ENCODE measurements at places on chromosomes 2 and 18.
A peak's percentile ranks its signal among the peaks of the same experiment; 100 is the strongest.

DNA sequence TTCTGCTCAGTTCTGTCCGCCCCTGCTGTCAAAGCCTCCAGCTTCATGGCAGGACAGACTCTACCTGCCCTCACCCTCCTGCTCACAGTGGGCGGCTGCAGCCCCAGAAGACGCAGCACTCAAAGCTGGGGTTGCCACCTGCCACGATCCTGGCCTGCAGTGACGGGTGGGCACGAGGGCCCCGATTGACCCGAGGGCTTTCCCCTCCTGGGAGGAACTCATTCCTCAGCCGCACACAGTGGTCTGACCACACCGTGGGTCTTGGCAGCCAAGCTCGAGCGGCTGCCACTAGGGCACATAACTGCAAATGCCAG is 47.1 kb downstream of the HS6ST1 start:
- DNase-seq = no peak

DNA sequence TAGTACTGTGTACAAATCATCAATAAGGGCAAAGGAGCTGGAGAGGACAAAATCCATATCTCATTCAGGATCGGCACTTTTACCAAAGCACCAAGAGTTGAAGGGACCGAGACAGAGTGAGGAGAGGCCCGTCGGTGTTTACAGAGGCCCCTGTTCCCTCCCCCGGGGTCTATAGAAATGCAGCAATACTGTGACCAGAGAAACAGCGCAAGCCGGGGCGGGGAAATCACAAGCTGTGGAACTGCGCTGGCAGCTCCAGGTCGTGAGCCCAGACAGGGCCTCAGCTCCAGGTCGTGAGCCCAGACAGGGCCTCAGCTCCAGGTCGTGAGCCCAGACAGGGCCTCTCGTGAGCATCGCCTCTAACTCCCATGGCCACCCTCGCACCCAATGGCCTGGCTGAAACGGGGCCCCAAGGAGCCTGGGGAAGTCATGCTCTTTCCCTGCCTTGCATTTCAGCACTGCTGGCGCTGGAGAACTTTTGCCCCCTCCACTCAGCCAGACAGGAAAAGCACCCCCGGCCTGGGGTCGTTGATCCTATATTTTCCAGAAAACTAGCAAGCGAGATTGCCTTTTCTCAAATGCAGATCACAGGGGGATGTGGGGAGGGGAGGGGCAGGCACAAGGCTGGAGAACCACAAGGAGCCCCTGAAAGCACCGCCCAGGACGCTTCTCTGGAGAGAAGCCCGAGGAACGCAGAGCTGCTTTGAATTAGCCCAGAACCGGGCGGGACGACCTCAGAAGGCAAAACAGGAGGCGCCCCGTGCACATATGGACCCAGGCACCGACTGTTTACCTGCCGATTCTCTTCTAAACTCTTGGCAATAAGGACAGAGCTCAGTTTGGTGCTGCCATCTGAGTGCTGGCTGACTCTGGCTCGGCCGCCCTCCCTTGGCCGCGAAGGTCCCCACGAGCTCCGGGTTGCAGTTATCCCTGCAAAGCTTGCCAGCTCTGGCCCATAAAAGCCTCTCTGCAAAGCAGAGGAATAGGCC is 223.7 kb downstream of the ACKR3 start:
- no peak for DNase-seq

DNA sequence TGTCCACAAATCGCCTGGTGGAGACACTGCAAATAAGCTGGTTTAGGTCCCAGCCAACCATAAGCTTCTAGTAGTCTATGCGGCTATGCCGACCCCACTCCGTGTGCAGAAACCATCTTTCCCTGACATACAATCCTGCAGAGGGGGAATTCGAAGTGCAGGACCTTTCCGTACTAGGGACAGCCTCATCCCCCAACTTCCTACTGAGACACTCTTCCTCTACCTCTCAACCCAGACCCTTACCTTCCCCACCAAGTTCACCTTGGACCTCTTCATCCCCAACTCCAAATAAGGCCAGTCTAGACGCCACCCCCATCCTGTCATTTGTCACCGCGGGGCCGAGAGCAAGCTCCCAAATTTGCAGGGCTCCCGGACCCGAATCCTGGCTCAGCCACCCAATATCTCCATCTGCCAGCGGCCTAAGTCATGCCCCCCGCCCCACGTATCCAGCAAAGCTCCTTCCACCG is 496 bp downstream of the SUCLG1 start:
- no peak for DNase-seq

DNA sequence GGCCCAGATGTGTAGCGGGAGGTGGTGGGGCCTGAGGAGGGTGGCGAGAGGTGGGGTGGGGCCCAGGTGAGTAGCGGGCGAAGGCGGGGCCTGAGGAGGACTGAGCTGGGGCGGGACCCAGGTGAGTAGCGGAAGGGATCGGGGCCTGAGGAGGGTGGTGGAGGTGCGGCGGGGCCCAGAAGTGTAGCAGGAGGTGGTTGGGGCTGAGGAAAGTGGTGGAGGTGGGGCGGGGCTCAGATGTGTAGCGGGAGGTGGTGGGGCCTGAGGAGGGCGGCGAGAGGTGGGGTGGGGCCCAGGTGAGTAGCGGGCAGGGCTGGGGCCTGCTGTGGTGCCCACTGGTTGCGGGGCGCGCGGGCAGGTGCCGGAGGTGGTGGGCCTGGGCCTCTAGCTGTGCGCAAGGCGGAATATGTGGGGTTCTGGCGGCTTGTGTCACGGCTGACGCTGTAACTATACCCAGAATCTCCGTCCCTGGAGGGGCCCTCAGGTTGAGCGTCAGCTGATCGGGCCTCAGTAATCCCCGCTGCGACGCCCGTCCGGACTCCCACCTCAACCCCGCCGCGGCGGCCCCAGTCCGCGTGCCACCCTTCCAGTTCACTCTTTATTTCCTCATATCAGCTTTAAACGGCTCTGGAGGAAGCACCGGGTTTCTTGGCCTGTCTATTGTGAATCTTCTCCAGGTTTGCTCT is 866 bp upstream of the SF3B6 start:
- DNase-seq = no peak

GRCh38 chr2:219477179-219477578 is 21.5 kb upstream of the GMPPA start:
- no peak for DNase-seq

GRCh38 chr18:21361307-21361880 is 119.4 kb downstream of the GREB1L start:
- peak; percentile 43 for DNase-seq

DNA sequence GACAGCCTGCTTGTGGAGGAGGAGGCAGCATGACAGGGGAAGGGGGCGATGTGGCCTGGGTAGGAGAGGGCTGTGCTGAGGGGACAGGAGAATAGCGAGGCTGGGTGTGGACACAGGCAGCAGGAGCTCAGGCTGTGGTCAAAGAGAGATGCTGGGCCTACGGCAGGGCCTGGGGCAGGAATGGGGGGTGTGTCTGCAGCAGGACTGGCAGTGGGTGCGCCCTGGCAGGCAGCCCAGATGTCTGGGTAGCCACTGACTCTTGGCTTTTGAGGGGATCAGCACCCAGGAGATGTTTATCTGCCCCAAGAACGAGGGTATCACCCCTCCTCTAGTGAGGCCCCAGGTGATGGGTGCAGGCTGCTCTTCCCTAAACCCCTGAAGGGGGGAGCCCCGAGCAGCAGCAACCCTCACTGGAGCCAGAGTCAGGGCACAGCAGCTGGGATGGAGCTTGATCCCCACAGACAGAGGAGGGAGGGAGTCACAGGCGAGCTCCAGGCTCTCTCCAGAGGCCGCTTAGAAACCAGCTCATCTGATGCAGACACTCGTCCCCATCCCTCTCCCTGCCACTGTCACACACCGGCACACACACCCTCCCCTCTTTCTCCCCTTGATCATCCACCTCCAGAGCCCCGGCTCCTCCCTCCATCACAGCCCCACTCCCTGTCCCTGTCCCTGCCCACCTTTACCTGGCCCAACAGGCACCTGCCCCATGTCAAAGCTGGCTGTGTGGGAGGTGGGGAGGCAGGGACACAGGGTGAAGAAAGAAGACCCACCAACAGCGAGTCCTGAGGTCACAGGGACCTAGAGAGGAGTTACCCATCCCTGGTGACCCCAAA is 29.8 kb upstream of the TNS1 start:
- DNase-seq = no peak

DNA sequence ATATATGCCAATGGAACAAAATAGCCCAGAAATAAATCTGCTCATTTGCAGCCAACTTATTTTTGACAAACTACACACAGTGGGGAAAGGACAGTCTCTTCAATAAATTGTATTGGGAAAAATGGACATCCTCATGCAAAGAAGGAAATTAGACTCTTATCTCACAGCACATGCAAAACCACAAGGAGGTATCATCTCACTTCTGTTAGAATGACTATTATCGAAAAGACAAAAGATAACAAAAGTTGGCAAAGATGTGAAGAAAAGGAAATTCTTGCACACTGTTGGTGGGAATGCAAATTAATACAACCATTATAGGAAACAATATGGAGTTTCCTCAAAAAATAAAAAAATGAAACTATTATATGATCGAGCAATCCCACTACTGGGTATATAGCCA is 16.3 kb upstream of the WDR75 start:
- DNase-seq = no peak

- no peak for DNase-seq
Measured at GRCh38 chr2:54708584-54709335, 14.7 kb upstream of the EML6 start.

DNA sequence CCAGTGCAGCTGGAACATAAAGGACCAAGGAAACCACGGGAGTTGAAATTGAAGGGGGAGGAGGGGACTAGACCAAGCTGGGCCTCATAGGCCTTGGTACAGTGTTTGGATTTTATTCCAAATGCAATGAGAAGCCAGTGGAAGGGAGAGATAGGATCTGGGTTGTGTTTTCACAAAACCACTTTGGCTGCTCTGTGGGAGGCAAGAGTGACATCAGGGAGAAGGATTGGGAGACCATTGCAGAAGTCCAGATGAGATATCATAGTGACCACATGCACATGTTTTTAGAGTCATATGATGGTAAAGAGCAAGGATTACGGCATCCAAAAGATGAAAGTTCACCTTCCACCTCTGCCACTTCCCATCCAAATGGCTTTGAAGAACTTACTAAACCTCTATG is 210.2 kb downstream of the PAX3 start:
- DNase-seq = no peak

DNA sequence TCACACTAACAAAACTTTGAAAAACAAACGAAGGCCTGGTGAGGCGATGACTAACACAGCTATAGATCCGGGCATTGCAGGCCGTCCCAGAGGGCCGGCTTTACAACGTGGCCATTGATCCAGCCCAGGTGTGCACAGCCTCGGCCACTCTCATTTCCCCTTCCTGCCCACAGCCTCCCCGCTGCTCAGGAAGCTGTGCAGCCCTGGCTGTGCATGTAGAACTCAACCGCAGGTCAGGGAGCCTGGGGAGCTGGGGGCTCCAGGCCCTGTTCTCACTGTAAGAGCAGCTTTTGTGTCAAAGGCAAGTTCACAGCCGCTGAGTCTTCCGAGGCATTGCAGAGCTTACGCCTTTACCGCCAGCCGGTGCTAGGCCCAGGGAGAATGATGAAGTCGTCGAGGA is 87.2 kb downstream of the LONRF2 start:
- DNase-seq = no peak

DNA sequence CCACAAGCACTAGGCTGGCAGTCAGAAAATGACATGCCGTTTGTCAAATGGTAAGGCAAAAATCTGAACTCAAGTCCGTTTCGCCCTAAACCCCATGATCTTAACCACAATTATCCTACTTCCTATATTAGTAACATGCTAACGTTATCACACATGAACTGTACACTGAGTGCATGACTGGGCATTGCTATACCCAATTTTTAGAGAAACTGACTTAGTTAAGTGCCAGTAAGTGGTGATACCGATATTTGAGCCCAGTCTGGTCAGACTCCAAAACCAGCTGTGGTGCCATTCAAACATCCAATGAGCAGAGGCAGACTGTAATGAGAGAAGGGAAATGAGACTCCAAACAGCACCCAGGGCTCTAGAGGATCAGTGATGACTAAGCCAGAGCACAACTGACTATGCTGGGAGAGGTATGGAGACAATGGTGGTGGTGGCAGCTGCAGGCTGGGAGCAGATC is 311.7 kb upstream of the PKDCC start:
- no peak for DNase-seq

- DNase-seq = no peak
Measured at GRCh38 chr2:69076601-69077000, 63.6 kb downstream of the ANTXR1 start.

DNA sequence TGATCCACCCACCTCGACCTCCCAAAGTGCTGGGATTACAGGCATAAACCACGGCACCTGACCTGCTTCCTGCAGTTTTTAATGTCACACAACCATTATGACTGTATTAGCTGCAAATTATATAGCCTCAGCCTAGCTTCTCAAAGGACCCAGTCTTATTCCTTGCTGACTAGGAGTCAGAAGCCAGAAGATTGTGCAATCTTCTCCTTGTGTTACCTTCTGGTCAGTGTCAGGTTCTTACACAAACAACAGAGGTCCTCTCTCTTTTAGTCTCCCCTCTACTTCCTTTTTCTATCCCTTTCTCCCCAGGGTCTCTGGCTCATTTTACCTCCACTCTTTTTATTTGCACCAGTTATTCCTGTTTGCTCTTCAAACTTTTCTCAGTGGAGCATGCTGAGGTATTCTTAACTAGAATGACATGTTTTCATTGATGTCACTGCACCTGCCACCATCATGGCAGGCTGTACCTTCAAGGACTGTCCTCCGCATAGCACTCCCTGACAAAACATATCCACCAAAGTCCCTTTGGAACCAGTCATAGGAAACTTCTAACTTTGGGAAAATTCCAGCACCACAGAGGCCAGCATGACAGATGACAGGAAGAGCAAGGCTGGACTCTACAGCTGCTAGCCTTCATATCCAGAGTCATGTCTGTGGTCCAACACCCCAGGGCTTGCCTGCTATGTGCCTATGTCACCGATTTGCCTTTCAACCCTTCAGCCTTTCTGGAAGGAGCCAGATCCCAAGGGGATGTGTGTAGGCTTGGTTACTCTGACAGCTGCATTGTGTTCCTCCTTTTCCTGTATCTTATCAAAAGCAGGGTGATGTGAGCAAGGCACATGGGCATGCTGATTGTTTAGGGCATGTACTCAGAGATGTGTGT is 45.2 kb upstream of the EPC2 start:
- no peak for DNase-seq

GRCh38 chr2:224173933-224174332 is 134.8 kb upstream of the SERPINE2 start:
- DNase-seq = no peak

DNA sequence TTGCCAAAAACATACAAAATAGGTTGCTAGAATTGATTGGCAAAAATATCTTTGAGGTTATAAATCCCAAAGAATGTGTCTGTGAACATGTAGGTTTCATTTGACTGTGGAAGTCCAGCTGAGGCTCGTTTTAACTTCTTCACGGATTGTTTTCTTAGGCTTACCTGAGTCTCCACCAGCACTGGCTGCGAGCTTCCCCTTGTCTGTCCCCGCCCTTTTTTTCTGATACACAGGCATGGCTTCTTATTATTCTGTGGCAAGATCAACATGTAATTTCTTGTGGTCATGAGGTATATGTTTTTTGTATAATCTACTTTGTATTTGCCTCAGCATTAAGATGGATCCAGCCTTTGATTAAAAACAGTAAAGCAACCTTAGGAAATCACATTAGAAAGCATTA is 7.2 kb upstream of the SLC40A1 start:
- no peak for DNase-seq

DNA sequence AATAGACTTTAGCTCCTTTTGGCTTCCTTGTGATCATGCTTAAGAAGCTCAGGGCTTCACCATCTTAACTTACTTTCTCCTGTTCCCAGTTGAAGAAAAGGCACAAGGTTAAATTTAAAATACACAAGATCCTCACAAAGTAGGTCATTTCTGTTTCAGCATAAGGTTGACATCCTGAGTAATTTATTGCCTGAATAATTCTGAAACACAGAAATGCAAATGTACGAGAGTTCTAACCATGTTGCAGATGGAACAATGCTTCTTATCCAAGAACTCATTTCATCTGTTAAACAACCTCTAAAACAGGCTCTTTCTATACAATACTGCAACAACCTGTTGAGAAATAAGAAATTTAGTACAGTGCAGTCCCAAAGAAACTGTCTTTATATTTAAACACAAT is 395.2 kb downstream of the BCL11A start:
- DNase-seq = no peak
